Cardiac muscle cell (in vitro differentiated cells and primary cell): ENCODE measurements at places on chromosomes 2 and 18. TPM values are rescaled to one million over a fixed set of nuclear protein-coding genes. Genes with fewer than 3 reads are reported as not detected.

- no peaks in the 10 kb centered on the region for H3K4me1 ChIP-seq
- DNase-seq, result no peak
- H3K27ac ChIP-seq, result no peak overlapping the region
- H3K4me3 ChIP-seq, result no peak overlapping the region
- no peaks in the 10 kb centered on the region for H3K27me3 ChIP-seq
Observed at GRCh38 chr2:224836263-224836662, 120.1 kb upstream of the CCDC195 start.

- H3K4me3 ChIP-seq, result no peak overlapping the region
- DNase-seq, result peak; percentile 62
- no peaks in the 10 kb centered on the region for H3K4me1 ChIP-seq
- H3K27me3 ChIP-seq, result no peaks in the 10 kb centered on the region
- H3K27ac ChIP-seq, result no peak overlapping the region
- H3K36me3 ChIP-seq, result no peaks in the 10 kb centered on the region
Observed at GRCh38 chr2:224711859-224712665, 4.1 kb downstream of the CCDC195 start.

ZEB2 gene
- total RNA-seq, result 27.0 and 41.2 TPM in 2 replicates

DNA sequence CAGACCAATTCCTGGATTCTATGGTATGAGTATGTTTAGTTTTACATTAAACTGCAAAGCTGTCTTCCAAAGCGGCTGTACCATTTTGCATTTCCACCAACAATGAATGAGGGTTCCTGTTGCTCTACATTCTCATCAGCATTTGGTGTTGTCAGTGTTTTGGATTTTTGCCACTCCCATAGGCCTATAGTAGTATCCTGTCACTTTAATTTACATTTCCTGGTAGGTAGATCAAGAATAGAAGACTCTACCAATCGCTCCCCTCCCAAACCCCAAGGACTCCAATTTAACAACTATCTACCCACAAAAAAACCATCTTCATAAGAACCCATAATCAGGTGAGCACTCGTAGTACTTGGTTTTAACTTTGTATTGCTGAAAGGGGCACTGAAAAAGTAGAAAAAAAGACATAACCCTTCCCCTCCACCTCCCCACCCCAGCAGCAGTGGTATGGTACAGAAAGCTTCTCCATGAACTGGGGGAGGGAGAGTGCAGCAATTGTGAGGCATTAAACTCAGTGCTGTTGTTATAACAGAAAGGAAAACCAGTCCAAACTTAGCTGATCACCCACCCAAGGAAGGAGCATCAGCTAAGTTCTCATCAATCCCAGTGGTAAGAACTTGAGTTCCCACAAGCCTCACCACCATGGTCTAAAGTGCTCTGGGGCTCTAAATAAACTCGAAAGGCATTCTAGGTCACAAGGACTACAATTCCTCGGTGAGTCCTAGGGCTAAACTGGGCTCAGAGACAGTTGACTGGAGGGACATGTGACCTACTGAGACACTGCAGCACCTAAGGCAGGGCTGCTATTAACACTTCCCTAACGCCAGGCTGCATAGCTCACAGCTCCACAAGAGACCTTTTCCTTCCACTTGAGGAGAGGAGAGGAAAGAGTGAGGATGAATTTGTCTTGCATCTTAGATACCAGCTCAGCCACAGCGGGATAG lies 35.5 kb upstream of the CYTIP start:
- no peak overlapping the region for H3K27ac ChIP-seq
- no peaks in the 10 kb centered on the region for H3K4me1 ChIP-seq
- DNase-seq, result no peak
- no peaks in the 10 kb centered on the region for H3K36me3 ChIP-seq
- no peak overlapping the region for H3K4me3 ChIP-seq

- H3K27me3 ChIP-seq, result no peaks in the 10 kb centered on the region
- H3K4me3 ChIP-seq, result peak overlapping the region; percentile 95
- no peaks in the 10 kb centered on the region for H3K36me3 ChIP-seq
- no peak for DNase-seq
- H3K27ac ChIP-seq, result peak overlapping the region; percentile 96
- peaks cover 48% of the 10 kb centered on the region for H3K4me1 ChIP-seq
Observed at GRCh38 chr2:186591506-186591890, 1.6 kb downstream of the ITGAV start.

- no peak overlapping the region for H3K27ac ChIP-seq
- peaks cover 8% of the 10 kb centered on the region for H3K4me1 ChIP-seq
- DNase-seq, result no peak
- no peak overlapping the region for H3K4me3 ChIP-seq
- peaks cover 24% of the 10 kb centered on the region for H3K36me3 ChIP-seq
- no peaks in the 10 kb centered on the region for H3K27me3 ChIP-seq
Observed at GRCh38 chr2:27324720-27325119, 1.8 kb upstream of the MPV17 start.

- no peak overlapping the region for H3K27ac ChIP-seq
- no peaks in the 10 kb centered on the region for H3K36me3 ChIP-seq
- no peaks in the 10 kb centered on the region for H3K4me1 ChIP-seq
- H3K27me3 ChIP-seq, result no peaks in the 10 kb centered on the region
- H3K4me3 ChIP-seq, result no peak overlapping the region
Observed at GRCh38 chr18:34609986-34610648, 100.0 kb upstream of the DTNA start.

DNA sequence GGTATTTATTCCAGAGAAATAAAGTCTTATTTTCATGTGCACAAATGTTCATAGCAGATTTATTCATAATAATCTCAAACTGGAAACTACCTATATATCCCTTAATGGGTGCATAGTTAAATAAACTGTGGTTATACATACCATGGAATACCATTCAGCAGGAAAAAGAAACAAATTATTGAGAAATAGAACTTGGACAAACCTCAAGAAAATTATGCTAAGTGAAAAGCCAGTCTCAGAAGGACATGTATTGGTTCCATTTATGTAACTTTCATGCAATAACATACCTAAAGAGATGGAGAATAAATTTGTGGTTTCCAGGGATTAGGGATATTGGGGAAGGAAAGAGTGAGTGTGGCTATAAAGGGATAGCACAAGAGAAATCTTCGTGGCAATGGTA lies 452.6 kb downstream of the SETBP1 start:
- peaks cover 7% of the 10 kb centered on the region for H3K27me3 ChIP-seq
- no peak overlapping the region for H3K27ac ChIP-seq
- DNase-seq, result no peak
- H3K36me3 ChIP-seq, result no peaks in the 10 kb centered on the region
- no peak overlapping the region for H3K4me3 ChIP-seq

DNA sequence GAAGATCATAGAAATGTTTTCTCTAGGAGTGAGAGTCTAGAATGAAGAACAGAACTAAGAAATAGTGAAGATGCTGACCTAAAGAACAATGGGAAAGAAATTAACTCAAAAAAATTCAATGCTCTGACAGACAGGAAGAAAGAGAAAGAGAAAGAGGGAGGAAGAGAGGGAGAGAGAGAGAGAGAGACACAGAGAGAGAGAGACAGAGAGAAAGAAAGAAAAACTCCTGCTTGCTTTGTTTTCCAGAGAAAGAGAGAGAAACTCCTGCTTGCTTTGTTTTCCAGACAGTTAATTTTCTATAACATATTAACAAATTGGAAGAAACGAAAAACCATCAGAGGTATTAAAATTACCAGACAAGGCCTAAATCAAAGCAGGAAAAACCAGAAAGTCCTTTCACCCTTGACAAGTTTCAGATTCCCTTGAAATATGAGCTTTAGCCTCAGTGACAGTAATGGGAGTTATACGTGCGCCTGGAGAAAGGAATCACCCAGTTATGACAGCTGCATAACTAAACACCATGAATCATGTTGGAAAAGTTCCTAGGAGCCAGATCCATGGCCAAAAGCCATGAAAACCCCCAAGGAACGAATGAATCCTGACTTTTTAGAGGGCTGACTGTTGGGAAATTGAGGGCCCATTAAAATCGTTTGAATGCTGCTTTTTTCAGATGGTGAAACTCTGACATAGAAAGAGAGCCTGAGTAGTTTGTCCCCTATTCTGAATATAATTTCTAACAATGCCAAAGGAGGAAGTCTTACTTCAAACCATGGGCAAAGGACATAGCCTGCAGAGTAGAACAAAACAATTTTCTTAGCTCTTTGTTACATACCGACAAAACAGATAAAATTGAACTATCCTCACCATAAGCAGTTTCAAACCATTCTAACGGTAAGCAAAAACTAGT lies 228.6 kb upstream of the CHST9 start:
- DNase-seq, result no peak
- H3K4me1 ChIP-seq, result no peaks in the 10 kb centered on the region
- H3K27ac ChIP-seq, result no peak overlapping the region
- no peaks in the 10 kb centered on the region for H3K27me3 ChIP-seq
- H3K4me3 ChIP-seq, result no peak overlapping the region
- H3K36me3 ChIP-seq, result no peaks in the 10 kb centered on the region

- H3K4me3 ChIP-seq, result no peak overlapping the region
- H3K27me3 ChIP-seq, result peaks cover 87% of the 10 kb centered on the region
- no peak overlapping the region for H3K27ac ChIP-seq
- no peaks in the 10 kb centered on the region for H3K36me3 ChIP-seq
Observed at GRCh38 chr18:79792988-79793355, 4.8 kb upstream of the KCNG2 start.

GRCh38 chr2:9081750-9082149 lies 78.3 kb upstream of the MBOAT2 start:
- no peaks in the 10 kb centered on the region for H3K27me3 ChIP-seq
- H3K4me1 ChIP-seq, result no peaks in the 10 kb centered on the region
- no peak overlapping the region for H3K4me3 ChIP-seq
- H3K27ac ChIP-seq, result no peak overlapping the region
- no peak for DNase-seq
- no peaks in the 10 kb centered on the region for H3K36me3 ChIP-seq

DNA sequence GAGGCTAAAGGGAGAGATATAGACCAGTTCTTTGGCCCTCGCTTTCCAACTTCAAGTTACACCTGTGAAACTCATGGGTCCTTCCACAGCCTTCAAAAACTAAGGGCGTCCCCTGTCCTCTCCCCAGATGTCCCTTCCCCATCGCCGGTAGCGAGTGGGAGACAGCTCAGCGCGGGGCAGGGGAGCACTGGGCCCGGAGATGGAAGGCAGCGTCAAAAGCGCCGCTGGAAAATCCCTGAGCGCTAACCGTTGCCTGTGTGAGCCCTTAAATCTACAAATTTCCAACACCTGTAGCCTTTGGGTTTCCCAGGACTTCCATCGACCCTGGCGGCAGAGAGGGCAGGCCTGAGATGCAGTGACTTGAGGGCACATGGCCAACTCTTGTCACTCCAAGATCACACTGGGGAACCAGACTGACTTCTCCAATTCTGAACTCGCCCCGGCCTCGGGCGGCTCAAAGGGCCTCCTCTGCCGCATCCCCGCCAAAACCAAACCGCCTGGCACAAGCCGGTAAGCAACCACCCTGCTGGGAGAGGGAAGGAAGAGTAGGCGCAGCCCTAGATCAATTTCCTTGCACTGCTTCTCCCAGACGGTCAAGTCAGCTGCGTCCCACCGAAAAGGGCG lies 879 bp upstream of the EPAS1 start:
- H3K4me1 ChIP-seq, result peaks cover 10% of the 10 kb centered on the region
- peak overlapping the region; percentile 61 for H3K4me3 ChIP-seq
- peaks cover 62% of the 10 kb centered on the region for H3K27me3 ChIP-seq
- H3K27ac ChIP-seq, result no peak overlapping the region

GRCh38 chr2:121558329-121558728 lies 27.6 kb downstream of the RNU4ATAC start:
- no peaks in the 10 kb centered on the region for H3K36me3 ChIP-seq
- H3K4me1 ChIP-seq, result peaks cover 19% of the 10 kb centered on the region
- no peak for DNase-seq
- H3K27me3 ChIP-seq, result no peaks in the 10 kb centered on the region

- DNase-seq, result no peak
- H3K4me1 ChIP-seq, result no peaks in the 10 kb centered on the region
- no peak overlapping the region for H3K27ac ChIP-seq
- H3K27me3 ChIP-seq, result no peaks in the 10 kb centered on the region
Observed at GRCh38 chr18:38801640-38802039, 1236.0 kb upstream of the CELF4 start.
